Suppressor macrophage (primary cell): ENCODE measurements at places on chromosomes 7 and 10.
A peak's percentile ranks its signal among the peaks of the same experiment; 100 is the strongest.

- peak; percentile 61 for DNase-seq
Observed at GRCh38 chr10:22712956-22713852, 1.2 kb downstream of the PIP4K2A start.

- no peak for DNase-seq
Observed at GRCh38 chr7:114402876-114403635, 11.6 kb upstream of the FOXP2 start.

DNA sequence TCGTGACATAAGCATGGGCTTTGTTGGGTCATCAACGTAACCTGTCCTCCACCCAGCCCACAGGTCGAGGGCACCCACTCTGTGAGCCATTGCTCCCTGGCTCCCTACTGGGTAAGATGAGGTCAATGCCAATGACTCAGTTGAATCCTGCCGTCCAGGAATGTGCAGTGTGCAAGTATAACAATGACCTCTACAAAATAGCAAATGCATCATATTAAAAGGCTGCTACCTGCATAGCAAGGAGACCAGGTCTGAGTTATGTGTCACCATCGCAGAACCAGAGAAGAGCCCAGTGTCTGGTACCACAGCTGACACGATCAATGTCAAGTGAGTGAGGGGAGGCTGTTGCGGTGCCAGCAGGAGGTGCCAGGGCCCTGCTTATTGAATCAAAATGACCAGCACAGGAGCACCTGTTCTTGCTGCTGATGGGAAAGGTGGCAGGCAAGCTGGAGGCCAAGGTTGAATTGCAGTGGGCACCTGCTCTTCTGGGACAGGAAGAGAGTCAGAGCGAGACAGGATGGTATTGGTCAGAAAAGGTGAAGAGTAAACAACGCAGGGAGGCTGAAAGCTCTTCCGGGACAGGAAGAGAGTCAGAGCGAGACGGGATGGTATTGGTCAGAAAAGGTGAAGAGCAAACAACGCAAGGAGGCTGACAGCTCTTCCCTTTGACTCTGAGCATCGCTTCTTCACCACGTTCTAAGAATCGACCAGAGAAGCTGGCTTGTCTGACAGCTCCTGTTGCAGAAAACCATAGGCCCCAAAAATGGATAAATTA lies 108.7 kb upstream of the ADAM12 start:
- DNase-seq: no peak

DNA sequence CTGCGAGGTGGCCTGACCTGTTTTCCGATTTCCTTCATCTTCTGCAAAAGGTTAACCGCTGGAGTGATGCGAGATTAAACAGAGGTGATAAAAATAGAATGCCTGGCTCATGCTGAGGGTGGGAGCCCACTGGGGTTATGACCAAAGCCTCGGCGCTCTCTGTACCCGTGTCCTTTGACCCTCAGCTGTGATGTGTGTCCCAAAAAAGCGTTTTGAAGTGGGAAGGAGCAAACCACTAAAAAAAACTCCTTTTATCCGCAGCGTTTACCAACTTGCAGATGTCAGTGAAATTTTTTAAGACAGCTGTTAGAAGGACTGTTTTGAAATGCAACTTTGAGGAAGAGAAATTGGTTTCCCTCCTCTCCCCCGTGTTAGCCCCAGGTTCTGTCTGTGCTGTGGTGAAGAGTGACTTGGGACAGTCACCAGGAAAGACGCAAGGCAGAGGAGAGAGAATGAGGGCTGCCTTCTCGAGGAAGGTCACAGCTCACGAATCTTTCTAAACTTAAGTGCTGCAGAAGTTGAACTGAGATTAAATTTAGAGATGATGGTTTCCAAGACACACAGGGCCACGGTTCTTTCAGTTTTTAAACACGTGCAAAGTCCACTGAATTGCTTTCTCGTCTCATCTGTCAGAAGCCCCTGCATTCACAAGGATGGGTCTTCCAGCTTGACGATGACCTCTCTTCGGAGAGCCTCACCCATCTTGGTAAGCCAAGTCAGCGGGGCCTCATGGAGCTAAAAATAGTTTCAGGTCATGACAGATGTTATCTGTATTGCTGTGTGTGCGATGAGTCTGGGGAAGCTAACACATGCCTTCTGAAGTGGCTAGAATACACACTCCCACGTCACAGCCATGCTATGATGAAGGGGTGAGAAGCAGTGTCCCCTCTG lies 27.6 kb downstream of the AMZ1 start:
- DNase-seq: peak; percentile 85

GRCh38 chr10:102507521-102507920 lies 3.7 kb downstream of the SUFU start:
- DNase-seq: no peak

GRCh38 chr10:31318382-31318853 lies 598 bp upstream of the ZEB1 start:
- peak; percentile 85 for DNase-seq

GRCh38 chr10:107442035-107442505 lies 277.6 kb upstream of the SORCS1 start:
- no peak for DNase-seq

GRCh38 chr10:78467496-78468106 lies 433.9 kb downstream of the RPS24 start:
- no peak for DNase-seq

DNA sequence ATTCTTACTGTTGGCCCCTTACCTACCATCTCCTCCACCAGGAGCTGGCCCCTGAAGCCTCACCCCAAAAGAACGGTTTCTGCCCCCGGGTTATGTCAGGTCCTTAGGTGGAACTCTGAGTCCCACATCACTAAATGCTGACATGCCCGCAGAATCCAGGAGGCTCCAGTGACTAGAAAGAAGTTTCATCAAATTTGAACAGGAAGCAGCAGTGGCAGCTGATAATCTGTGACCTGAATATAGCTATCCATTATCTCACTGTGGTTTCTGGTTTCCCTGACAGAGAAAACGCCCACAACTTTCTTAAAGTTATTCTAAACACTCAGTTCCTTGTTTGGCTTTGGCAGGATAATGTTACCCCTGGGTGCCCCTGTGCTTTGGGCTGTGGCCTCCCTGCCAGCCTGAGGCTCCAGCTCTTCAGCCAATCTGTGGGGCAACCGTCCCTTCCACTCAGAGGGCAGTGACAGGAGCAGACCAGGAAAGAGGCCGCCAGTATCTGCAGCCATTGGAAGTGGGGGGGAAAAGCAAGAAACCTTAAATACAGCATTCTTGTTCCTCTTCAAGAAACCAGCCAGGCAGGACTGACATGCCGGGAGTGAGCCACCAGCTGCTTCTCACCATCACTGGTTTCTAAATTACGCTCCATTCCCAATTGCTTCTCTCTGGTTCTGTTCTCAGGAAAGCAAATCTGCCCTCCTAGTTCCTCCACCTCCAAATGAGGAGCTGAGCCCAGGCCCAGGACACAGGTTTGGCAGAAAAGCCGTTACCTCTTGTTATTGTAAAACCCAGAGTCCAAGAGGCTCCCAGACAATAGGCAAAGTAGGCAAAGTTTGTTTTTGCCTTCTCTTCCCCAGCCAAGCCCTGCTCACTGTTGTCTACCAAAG lies 41.2 kb upstream of the VCL start:
- peak; percentile 92 for DNase-seq

DNA sequence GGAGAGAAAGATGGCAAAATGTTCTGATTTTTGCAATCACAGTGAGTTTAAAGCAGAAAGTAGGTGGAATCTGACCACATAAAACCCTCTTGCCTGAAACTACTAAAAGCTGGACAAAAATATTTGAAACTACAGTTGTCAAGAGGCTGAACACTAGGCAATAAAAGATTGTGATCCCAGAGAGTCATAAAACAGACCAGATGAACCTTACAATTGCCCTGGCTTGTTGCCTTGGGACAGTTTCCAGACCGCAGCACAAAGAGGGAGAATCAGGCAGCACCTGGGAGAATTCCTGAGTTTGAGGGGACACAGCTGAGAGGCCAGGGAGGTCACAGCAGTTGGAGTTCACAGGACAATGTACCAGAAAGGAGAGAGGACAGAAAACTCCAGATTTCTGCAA lies 107.3 kb upstream of the NANOS1 start:
- DNase-seq: no peak

- DNase-seq: no peak
Observed at GRCh38 chr7:95394370-95394769, 1.8 kb downstream of the PON3 start.

- peak; percentile 92 for DNase-seq
Observed at GRCh38 chr7:140517546-140518369, 38.5 kb upstream of the MKRN1 start.

DNA sequence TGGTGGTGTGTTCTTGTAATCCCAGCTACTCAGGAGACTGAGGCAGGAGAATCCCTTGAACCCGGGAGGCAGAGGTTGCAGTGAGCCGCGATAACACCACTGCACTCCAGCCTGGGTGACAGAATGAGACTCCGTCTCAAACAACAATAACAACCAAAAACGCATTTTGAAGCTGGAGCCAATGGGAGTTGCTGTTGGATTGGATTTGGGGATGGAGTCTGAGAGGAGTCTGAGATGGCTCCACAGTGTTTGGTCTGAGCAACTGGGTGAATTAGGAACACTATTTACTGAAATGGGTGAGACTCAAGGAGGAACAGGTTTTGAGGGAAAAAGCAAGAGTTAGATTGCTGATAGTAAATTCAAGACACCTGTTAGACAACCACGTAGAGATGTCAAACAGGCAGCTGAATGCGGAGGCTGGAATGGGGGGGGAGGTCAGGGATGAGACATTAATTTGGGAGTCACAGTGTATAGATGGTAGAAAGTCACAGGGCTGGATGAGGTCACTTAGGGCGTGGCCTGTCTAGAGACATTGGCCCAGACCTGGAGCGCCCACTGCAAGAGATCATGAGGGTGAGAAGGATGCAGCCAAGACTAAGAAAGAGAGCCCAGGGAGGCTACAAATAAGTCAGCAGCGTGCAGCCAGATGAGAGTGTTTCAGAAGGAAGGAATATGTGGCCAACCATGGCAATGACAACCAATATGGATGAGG lies 56.4 kb downstream of the CYCS start:
- peak; percentile 34 for DNase-seq

GRCh38 chr7:84837405-84837804 lies 349.5 kb downstream of the SEMA3D start:
- no peak for DNase-seq

- no peak for DNase-seq
Observed at GRCh38 chr7:97117035-97117371, 495 bp upstream of the SDHAF3 start.

GRCh38 chr7:155810770-155811559 lies 1.3 kb downstream of the SHH start:
- no peak for DNase-seq

GRCh38 chr10:119807960-119808697 lies 64.5 kb downstream of the MCMBP start:
- DNase-seq: no peak

DNA sequence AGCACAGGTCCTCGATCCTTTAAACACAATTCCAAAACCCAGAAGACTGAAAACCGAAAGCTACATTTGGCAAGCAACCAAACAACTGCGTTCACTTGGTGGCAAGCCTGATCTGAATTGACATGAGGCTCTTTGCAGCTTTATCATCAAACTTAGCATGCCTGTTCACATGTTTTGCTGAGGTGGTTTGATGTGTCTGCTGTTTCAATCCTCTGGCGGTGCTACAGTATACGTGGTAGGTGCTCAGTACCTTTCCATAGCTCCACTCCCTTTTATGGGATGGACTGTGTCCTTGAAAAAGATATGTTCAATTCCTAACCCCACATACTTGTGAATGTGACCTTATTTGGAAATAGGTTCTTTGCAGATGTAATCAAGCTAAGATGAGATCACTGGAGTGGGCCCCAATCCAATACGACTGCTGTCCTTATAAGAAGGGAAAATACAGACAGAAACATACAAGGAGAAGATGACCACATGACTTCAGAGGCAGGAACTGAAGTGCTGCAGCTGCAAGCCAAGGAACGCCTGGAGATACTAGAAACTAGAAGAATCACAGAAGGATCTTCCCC lies 33.4 kb downstream of the CCDC6 start:
- DNase-seq: peak; percentile 65

GRCh38 chr10:86372119-86372783 lies 5.7 kb upstream of the GRID1 start:
- DNase-seq: no peak

- no peak for DNase-seq
Observed at GRCh38 chr10:121478556-121478955, 119.7 kb downstream of the FGFR2 start.

GRCh38 chr10:28320090-28320489 lies 17.2 kb upstream of the MPP7 start:
- DNase-seq: no peak

- DNase-seq: peak; percentile 10
Observed at GRCh38 chr7:41738806-41739205, 35.9 kb upstream of the INHBA start.

DNA sequence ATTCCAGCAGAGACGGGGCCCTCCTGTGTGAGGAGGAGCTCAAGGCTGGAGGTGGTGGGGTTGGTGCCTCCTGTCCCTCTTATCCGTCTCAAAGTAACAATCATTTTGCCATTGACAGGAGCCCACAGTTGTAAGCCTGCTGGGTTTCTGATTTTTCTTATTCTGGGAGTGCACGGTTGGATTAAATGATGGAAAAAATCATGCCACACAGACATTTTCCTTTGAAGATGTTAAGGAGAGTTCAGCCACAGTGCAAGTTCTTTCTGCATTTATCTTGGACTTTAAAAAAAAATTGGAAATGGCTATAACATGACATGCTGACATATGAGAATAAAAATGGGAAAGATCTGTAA lies 8.4 kb upstream of the LYZL1 start:
- no peak for DNase-seq

DNA sequence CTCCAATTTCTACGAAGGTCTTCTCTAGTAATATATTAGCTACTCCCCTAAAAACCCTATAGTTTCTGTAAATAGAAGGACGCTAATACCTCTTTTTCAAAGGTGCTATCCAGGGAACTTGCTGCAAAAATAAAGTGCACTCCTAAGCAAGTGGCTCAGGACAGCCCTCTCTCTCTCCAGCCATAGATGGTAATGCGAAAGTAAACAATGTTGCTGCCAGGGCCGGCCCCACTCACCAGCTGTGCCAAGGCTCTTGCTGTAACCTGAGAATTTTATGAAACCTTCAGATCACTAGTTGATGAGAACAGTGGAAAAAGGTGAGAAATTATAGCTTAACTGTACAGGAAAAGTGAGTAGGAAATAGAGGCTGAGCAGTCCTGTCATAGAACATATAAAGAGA lies 10.9 kb upstream of the TAS2R39 start:
- no peak for DNase-seq

DNA sequence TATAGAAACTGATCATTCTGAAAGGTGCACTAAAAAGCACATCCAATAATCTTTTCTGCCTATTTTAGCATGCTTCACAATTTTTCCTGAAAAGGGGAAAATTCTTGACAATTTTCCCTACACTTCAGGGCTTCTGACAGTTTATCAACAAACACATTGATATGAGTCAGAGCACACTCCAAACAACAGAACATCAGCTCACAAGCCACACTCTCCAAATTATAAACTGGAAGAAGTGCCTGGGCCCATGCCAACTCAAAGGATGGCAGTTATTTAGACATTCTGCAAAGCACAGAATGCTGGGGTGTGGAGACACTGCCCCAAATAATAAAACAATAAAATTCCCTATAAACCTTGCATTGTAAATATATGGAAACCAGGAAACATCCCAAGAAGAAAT lies 90.8 kb downstream of the ELAPOR2 start:
- DNase-seq: no peak

GRCh38 chr10:17984056-17984455 lies 32.3 kb downstream of the SLC39A12 start:
- peak; percentile 28 for DNase-seq

- no peak for DNase-seq
Observed at GRCh38 chr7:716222-716621, 10.3 kb upstream of the DNAAF5 start.
